ENCODE measurements at places on chromosomes 4 and X.

DNA sequence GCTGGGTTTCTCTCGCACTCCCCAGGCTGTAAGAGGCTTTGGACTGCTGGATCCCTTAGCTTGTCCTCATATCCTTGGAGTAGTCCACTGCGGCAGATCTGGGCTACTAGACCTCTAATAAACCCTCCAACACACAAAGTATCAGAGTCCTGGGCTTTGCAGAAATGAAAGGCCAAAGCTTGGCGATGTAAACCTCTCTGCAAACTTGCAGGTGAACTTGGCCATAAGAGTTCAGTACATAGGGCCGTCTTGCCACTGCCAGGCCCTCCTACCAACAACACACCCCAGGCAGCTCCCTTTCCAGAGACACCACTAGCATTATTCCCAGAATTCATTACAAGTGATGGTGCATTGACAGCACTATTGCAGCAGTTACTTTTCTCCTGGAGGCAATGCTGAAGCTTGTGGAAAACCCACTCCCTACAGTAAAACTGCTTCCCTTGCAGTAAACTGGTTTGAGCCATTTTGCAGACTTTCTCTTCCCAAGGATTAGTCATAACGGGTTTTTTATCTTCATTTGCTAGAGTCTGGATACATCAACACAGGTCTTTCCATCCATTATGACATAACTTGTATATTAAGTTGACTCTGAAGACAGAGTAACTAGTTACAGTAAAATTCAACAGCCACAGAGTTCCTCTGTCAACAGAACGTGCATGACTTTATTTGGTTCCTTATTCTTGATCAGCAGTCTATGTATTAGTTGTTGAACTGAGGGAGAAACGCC, 2.4 kb downstream of the ANKRD50 start:
- no peak for DNase-seq

DNA sequence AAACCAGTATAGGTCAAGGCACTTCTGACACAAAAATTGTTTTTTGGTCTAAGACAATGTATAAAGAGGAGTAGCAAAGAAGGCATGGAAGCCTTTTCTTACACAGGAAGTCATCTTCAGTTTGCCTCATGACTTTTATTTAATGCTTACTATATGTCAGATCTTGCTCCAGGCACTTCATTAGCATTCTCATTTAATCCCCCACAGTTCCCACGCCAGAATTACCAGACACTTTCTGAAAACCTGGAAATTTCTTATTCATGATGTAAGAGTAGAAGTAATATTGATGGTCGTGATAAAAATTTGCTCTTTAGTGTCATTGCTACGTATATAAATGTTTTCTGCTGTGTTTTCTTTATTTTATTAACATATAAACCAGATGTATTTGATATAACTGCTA, 39.2 kb downstream of the ARHGEF38 start:
- no peak for DNase-seq

DNA sequence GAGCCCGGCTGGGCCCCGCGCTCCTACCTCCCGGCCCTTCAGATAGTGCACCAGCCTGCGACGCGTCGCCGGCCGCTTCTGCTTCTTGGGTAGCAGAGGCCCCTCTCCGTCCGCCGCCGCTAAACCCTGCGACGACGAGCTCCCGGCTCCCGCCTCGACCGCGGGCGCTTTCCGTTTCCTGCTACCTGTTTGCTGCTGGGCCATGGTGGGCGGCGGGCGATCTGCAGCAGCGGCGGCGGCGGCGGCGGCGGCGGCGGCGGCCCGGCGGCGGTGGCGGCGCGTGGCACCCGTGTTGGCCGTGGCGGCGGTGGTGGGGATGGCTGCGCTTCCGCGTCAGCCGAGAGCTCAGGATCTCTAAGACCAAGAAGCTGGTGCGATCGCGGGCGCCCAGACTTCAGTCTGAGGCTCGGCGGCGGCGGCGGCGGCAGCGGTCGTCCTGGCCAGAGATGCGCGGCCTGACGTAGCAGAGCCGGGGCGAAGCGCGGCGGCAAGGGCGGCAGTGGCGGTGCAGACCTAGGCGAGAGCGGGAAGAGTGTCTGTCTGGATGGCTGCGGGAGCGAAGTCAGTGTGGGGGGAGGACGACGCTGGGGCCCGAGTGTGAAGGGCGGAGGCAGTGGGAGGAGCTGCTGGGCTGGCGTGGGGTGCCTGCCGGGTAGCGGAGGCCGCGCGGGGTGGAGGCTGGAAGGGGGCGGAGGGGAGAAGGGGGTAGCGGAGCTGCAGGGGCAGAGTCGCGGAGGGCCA, at the start of gene DCAF12L2:
Gene DCAF12L2 (minus strand): TSS at position 569 of the 741 bp plus-strand sequence. CDS start 365 bp downstream, at position 204.
- no peak for DNase-seq

DNA sequence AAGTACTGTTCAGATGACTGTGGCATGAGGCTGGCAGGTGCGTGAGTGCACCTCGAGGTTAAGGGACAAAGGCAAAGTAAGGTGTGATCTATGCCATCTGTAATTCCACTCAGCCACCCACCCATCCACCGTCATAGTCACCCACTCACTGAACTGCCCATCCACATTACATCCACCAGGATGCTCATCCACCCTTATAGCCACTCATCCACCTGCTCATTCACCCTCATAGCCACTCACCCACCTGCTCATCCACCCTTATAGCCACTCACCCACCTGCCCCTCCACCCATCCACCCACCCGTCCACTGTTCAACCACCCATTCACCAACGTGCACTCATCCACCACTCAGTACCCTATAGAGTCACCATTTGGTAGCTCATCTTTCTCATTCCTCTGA, 64.1 kb upstream of the UXT start:
- no peak for DNase-seq

GRCh38 chr4:163666332-163666873, 171.9 kb downstream of the TMA16 start:
- peak; percentile 83 for DNase-seq

DNA sequence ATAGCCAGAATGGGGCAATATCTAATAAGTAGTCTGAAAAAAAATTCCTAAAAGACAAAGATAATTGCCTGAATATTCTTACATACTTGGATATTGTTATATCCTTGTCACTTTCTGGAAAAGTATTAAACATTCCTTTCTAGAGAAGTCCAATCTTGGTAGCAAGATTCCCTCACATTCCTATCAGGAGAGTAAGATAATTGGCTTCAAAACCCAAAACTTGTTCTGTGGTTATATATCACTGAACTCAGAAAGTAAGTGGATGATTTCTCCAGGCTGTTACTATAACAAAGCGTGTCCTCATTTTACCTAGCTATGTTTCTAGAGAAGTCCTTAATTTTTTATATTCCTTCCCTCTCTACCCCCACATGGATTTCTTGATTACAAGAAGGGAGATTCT, 46.0 kb upstream of the TEX13A start:
- no peak for DNase-seq

- DNase-seq = no peak
These were observed 94.5 kb upstream of the IQCM start for GRCh38 chr4:149910177-149910576.

DNA sequence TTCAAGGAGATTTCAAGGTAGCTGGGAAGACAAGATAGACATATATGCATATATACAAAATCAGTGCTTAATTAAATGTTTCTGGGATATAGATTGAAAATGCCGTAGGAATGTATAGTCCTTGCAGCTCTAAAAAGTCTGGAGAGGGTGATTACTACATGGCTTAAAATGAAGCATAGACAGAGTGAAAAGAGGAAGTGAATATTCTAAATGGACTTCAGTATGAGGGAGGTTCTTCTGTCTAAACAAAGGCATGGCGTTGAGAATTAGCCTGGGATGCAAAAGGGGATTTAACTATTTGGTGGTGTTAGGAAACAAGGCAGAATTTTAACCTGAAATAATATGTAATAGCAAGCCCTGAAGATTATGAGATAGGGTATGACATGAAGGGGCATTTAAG, 141.5 kb upstream of the FRMPD4 start:
- no peak for DNase-seq

DNA sequence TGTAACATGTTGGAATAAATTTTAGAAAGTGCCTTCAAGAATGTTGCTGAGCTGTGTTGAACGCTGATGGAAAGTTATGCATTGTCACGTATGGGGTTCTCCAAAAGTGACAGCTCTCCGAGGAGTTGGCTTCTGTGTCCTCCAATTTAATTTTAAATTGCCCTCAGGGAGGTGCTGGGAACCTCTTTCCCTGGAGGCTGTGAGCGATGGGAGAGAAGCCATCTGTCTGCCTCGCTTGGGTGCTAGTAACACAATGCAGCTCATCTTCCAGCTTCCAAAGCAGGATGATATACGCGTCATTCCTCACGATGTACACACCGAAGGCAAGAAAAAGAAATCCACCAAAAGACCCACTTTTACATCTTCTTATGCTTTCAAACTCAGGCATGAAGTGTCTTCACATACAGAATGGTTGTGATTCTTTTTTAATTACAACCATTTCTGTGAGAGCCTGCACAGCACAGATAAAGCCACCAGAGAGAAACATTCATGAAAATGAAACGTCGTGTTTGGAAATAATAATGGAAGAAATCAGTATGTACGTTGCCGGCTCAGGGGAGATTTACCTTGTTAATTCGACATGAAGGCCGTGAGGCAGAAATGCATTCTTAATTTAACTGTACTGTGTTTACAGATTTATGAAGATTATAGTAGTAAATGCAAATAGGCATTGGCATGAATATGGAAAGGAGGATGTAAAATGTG, 218.9 kb downstream of the ASMT start:
- no peak for DNase-seq

GRCh38 chr4:108831291-108831690, 68.4 kb upstream of the ETNPPL start:
- no peak for DNase-seq

DNA sequence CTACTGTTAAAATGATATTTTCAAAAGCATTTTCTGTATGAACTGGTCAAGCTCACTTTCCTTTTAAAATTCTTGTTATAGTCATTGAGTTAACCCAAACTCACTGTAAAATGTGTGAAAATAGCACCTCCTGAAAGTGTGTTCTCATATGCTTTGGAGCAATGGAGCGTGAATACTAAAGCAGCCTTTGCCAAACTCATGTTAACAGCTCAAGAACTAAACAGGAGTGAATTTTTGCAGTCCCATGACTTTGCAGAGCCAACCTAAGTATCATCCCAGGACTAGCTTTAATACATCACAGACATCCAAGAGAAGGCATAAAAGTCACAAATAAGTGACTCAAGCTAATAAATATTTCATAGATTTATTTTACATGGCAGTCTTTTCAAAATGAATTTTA, 2.3 kb downstream of the AMMECR1 start:
- DNase-seq = no peak

DNA sequence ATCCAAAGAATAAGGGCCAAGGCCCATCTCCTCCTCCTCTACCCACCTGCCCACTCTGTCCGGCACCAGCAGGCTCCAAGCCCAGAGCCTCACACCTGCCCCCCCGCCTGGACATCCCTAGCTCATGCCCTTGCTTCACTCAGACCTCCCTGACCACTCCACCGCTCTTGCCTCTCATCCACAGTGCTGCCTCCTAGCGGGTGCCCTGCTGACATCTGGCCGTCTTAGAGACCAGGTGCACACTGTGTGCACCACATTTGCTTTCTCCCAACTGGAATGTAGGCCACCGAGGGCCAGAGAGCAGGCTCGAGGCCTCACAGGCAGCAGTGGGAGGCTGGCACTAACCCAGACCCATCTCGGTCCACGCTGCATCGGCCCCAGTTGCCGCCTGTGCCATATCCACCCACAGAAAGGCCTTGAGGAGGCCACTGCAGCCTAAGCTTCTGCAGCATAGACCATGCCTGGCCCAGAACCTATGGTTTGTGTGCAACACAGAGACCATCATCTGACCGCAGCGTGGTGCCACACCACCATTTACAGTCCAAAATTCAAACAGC, 13.5 kb downstream of the LETM1 start:
- no peak for DNase-seq

GRCh38 chr4:124433500-124433899, 279.0 kb downstream of the ANKRD50 start:
- no peak for DNase-seq

- no peak for DNase-seq
These were observed 37.5 kb downstream of the SPINK2 start for GRCh38 chr4:56783986-56784385.

DNA sequence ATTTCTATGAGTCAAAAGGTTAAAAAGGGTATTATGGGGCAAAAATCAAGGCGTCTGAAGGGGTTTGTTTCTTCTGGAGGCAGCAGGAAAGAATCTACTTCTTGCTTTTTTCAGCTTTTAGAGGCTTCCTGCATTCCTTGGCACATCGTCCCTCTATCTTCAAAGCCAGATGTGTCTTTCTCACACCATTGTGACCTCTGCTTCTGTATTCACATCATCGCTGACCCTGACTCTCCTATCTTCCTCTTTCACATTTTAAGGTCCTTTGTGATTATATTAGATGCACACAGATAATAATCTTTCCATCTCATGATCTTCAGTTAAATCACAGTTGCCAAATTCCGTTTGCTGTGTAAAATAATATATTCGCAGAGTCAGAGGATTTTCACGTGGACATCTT, 112.7 kb downstream of the PPP4R3C start:
- no peak for DNase-seq

DNA sequence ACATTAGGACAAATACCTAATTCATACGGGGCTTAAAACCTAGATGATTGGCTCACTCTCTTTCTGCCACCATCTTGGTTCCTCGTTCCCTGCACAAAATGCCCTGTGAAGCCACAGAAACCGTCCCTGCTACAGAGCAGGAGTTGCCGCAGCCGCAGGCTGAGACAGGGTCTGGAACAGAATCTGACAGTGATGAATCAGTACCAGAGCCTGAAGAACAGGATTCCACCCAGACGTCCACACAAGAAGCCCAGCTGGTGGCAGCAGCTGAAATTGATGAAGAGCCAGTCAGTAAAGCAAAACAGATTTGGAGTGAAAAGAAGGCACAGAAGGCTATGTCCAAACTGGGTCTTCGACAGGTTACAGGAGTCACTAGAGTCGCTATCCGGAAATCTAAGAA, 34.3 kb downstream of the TRIM61 start:
- DNase-seq = no peak

- DNase-seq = no peak
These were observed 444 bp downstream of the FREM3 start for GRCh38 chr4:143700046-143700415.

GRCh38 chr4:64857198-64857597, 447.9 kb upstream of the TECRL start:
- no peak for DNase-seq

GRCh38 chrX:42102586-42103282, 179.4 kb upstream of the CASK start:
- no peak for DNase-seq

Measured in bone marrow (tissue), 2 donors.